Neural progenitor cell (in vitro differentiated cells): ENCODE measurements at places on chromosomes 4 and X.
A peak's percentile ranks its signal among the peaks of the same experiment; 100 is the strongest.

DNA sequence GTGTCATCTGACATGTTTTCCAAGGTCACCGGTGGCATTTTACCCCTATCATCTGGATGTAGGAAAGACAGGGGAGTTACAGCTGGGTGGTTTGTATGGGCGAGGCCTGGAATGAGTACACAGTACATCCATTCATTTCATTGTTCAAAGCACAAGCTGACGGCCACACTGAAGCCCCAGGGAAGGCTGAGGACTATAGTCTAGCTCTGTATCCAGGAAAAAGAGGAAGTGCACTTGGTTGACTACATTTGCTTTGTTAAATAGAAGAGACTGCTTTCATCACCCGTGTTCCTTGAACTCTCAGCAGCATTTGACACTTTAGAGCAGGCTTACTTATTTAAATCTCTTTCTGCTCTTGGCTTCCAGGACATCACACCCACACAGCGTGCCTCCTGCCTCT is 1041.0 kb upstream of the TENM3 start:
- no peak for DNase-seq

GRCh38 chrX:86171366-86171765 is 23.1 kb downstream of the DACH2 start:
- DNase-seq, result peak; percentile 48

GRCh38 chr4:98749206-98749605 is 90.8 kb upstream of the TSPAN5 start:
- DNase-seq, result no peak

DNA sequence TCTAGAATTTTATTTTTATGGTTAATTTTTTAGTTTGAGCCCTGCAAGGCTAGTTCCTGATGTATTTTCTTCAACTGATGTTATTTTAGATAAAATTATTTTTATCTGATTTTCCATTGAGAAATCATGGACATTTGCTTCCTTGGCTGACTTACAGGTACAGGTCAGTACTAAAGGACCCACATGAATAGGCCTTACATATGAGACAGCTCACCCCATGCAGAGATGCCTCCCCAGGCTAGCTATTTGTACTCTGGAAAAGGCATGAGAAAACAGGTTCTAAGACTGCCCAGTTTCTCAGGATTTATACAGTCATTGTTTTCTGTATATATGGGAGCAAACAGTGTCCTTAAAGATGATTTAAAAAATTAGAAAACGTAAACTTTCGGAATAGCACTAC is 255.5 kb downstream of the BMPR1B start:
- DNase-seq, result peak; percentile 9

- DNase-seq, result no peak
Measured at GRCh38 chrX:22234380-22234779, 38.3 kb upstream of the CBLL2 start.

DNA sequence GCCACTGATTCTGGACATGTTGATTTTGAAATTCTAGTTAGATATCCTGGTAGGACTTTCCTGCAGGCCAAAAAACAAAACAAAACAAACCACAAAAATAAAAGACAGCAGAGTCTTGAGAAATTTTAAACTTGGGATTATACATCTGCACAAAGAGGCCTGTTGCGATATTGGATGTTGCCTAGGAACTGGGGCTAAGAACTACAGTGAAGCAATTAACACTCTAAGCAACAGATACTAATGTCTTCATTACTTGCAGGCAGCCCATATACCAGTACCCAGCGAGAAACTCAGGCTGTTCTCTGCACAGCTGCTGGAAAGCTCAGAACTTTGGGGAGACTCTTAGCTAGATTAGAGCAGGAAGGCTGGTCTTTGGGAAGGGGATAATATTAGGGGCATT is 69.1 kb upstream of the SCOC start:
- no peak for DNase-seq

- peak; percentile 72 for DNase-seq
Measured at GRCh38 chrX:49754233-49754857, 58.6 kb upstream of the PAGE1 start.

DNA sequence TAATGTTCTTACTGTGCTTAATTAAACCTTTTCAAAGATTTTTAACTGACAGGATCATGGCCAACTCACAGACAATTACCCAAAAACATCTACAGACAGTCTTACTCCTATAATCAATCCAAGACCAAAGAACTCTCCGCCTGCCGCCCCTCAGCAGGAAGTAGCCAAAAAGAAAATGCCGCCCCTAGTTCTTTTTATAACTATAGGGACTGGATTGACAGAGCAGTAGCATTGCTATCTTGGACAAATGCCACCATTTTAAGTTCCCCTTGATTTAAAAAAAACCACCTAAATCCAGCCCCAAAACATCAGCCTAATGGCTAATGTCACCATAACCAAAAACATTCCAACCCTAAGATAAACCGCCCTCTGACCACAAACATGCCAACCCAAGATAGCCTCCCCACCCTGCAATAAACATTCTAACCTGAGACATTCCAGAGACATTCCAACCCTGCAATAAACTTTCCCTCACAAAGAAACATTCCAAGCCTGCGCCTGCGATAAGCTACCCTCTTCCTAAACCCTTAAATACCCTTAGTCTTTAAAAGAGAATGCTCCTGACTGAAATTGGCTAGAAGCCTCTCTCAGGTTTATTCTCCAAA is 77.0 kb downstream of the COQ2 start:
- DNase-seq, result no peak

GRCh38 chr4:113112338-113112978 is 63.0 kb downstream of the ANK2 start:
- DNase-seq, result no peak

DNA sequence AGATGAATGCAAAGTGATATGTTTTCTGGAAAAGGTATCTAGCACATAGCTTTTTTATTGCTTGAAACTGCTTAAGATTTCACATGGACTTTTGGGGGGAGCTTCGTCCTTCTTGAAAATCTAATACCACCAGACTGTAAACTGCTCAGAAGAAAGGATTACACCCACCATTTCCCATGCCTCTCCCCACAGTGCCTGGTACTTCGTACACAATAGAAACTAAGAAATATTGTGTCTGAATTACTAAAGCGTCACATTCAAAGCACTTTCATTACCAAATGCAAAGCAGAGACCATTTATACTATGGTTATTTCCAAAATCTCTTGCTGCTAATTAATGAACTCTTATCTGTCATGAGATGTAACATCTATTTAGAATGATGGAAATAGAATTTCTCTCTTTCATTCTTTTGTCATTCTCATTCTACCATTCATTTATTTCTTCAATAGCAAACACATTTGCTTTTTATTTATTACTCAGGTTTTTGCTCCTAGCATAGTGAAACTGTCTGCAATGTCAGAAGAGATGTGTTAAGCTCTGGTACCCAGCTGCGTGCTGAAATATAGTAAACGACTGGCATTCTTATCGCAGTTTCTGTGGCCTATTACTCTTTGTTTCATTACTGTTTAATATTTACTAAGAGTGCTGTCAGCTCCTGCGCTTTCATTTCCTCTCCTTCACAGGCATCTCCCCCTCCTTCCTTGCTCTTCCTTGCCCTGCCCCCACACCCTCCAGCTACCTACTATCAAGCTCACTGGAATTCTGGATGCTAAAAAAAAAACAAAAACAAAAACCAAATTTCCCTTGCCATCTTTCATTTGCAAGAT is 51.4 kb upstream of the RAPGEF2 start:
- no peak for DNase-seq

DNA sequence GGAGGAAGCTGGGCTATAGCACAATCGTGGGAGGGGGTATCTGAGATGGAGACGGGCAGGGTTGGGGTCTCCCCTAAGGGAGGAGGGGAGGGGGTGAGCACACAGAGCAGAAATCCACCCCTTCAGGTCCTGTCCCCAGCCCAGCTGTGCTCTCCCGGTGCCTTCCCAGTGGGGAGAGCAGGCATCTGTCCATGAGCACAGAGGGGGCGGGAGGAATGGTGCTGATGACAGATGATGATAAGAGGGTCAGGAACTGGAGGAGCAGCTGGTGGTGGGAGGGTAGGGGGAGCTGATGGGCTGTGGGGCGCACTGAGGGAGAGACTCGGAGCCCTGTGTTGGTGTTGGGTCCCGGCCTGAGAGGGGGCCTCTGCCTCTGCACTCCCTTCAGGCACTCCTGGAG is 8.6 kb downstream of the ATP2B3 start:
- no peak for DNase-seq

DNA sequence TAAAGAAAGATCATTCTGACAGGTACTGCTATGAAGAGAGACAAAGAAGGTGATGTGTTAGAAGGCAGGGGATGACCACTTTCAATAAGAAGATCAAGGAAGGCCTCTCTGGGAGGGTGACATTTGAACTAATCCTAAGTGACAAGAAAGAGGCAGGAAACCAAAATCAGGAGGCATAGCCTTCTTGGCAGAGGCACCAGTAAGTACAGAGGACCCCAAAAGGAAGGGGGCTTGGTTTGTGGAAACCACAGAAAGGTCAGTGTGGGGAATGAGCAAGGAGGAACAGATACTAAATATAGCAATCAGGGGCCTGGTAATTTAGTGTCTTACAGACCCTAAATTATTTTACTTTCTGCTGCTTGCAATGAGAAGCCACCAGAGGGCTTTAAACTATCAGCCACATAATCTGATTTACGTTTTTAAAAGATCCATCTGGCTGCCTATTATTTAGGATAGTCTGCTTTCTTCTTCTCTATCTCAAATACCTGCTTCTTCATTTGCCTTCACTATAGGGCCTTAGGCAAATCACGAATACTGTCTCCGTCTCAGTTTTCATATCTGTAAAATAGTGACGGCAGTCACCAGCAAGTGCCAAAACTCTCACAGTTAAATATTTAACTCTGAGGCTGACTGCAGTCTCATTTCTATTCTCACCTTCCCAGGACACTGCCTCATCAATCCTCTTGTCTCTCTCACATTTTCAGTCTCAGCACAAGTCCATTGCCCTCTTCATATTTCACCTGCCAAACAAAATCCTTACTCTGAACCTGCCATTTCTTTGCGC is 16.7 kb downstream of the NR3C2 start:
- no peak for DNase-seq

GRCh38 chr4:7004331-7004730 is 38.8 kb upstream of the TADA2B start:
- DNase-seq, result no peak

DNA sequence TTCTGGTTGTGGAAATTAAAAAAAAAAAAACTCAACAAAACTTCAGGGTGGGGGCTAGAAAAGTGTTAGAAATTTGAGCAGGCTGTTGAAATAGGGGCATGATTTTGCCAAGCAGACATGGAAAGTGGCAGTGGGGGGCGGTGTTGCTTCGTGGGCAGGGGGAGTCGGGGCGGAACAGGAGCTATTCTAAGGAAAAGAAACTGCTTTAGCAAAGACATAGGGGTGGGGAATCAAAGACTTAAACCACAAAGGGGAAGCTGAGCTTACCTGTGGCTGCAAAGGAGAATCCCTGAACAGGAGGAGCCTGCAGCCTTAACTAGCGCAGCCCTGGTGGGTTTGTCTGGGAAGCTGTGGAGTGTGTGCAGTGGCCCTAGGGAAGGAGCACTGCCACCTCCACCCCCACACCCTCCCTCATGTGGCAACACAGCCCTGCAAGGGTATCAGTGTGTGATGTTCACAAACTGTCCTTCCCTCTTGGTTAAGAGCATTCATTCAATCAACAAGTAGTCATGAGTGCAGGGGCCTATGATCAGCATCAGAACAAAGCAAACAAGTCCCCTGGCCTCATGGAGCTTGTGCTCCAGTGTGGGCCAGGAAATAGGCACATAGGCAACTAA is 20.5 kb downstream of the SEL1L3 start:
- DNase-seq, result peak; percentile 41

DNA sequence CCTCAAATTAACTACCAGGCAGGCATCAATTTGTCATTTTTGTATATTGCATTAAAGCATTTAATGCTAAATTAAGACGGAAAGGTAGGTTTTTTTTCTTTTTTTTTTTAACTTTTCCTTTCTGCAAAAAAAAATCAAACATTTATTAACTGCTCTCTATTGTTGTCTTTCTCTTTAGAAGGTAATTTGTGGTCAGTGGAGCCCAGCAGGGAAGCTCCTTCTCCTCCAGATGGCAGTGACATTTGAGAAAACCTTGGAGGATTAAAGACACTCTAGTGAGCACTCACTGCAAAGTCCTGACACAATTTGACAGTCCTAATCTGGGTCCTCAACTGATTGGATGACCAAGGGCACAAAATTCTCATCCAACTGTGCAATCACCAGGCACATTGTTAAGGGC is 102.4 kb downstream of the SLIT2 start:
- peak; percentile 72 for DNase-seq

GRCh38 chrX:113470166-113470565 is 629.5 kb upstream of the AMOT start:
- no peak for DNase-seq

DNA sequence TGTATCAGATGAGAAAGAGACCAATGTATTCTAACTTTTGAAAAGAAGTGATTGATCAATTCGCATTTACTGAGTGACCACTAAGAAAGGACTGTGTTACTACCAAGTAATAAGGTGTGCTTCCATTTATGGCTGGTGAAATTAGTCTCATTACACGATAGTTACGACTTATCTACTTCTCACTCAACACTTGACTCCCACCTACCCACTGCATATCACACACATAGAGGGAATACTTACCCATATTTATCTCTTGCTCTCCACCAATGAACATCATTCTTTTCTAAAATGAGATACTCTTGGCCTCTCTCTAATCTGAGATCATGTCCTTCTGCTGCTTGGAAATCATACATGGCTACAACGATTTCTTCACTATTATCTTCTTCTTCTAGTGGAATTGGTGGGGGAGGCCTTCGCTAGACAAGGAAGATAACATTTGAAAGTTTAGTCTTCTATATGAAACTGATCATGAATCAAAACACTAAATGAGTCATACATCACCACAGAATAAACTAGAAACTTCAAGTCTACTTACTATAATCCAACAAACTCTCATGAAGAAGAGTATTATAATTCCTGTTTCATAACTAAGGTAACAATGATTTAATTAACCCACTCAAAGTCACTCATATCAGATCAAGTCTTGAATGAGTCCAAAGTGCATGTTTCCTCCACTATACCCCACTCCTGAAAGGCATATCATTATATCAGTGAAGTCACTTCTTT is 33.7 kb upstream of the TXK start:
- DNase-seq, result no peak

DNA sequence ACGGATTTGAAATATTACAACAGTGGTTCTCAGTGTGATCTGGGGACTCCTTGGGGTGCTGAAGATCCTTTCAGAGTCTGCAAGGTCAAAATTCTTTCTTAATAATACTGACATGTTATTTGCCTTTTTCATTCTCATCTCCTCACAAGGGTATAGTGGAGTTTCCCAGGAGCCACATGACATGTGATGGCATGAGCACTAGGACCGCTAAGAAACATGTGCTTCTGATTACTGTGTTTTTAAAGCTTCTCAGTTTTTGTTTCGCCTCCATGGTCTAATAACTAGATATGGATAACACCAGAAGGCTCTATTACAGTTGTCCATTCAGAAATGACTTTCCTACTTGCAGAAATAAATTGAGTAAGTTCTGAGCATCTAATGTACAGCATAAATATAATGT is 156.1 kb downstream of the RAB28 start:
- no peak for DNase-seq

- peak; percentile 74 for DNase-seq
Measured at GRCh38 chr4:11424000-11424399, 4.7 kb downstream of the HS3ST1 start.

DNA sequence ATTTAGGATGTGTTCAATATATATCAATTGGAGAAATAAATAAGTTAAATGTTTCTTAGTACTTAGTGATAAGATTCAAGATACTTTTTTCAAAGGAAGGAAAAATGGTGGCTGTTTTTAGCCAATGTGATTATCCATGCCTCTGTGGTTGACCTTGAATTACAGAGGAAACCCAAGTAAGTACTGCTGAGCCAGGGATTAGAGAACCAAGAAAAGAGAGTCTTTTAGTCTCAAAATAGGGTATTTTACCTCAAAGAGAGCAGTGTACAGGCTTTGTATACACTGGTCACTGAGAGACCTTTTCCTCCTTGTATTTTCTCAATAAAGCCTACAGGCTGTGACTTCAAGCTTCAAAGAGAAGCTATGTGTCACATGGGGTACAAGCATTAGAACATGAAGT is 1075.3 kb downstream of the ADGRL3 start:
- DNase-seq, result no peak
